ENCODE measurements at places on chromosomes 6 and 20.

- no peak for DNase-seq
Measured at GRCh38 chr6:138230759-138231380, 12.6 kb upstream of the PBOV1 start.

GRCh38 chr20:9353180-9353915, 161.0 kb upstream of the LAMP5 start:
- no peak for DNase-seq

DNA sequence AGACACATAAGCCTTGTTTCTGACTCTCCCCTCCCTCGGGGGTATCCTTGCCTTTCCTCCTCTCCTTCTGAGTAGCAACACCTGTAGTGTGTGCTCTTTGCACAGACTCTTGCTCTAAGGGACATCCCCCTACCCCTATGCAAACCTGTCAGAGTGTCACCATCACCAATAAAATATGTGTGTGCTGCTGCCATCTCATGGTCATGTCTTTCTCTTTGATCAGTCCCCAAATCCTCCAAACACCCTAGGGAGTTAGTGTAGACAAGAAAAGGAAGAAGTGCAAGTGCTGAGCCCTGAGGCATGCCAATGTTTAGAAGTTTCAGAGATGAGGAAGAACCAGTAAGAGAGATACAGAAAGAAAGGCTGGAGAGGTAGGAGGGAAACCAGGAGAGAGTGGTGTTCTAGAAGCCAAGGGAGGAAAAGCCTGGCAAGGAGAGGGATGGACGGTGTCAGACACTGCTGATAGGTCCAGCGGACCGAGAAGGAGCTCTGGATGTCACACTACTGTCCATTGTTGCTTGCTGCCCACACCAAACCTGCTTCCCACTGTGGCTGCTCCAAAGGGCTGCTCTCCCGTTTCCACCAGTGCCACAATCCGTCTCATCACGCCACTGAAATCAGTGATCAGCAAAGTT, 16.4 kb downstream of the TRMT6 start:
- DNase-seq: no peak

DNA sequence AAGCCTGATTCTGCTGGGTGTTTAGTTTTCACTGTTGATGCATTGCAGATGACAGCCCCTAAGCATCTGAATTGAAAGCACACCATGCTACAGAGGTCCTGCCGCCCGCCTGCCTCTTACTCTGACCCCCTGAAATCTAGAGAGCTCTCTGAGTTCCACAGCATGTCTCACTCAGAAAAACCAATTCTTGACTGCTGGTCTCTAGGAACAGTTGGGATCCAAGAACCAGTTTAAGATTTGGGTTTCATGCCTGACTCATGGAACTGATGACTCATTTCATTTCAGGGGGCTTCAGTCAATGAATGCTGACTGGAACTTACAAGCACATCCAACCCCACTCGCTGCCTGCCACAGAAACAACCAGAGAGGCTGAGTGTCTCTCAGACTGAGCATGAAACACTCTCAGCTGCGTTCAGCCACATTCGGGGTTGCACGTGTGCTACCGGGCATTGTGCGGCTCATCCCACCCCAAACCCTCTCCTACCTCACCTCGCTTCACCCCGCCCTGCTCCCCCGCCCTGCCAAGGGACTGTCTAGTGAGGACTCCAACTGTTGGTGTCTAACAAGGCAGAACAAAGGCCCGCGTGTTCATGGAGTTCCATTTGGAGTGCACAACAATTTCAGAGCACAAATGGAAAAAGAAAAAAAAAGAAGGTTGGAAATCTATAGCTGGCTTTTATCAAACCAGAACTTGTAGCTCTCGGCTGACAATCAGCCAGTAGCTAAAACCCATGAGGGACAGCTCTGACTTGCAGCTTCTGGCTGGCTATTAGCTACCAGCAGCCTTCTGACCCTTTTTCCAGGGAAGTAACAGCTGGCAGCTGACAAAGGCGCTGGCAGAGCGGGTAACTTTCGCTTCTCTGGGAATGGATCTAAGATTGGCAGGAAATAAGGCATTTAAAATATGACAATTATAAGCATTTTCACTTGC, 20.0 kb upstream of the TRAF3IP2 start:
- DNase-seq: no peak

- no peak for DNase-seq
Measured at GRCh38 chr6:82074556-82074955, 173.0 kb downstream of the IBTK start.

- DNase-seq: no peak
Measured at GRCh38 chr20:1779567-1779966, 115.6 kb upstream of the SIRPA start.

DNA sequence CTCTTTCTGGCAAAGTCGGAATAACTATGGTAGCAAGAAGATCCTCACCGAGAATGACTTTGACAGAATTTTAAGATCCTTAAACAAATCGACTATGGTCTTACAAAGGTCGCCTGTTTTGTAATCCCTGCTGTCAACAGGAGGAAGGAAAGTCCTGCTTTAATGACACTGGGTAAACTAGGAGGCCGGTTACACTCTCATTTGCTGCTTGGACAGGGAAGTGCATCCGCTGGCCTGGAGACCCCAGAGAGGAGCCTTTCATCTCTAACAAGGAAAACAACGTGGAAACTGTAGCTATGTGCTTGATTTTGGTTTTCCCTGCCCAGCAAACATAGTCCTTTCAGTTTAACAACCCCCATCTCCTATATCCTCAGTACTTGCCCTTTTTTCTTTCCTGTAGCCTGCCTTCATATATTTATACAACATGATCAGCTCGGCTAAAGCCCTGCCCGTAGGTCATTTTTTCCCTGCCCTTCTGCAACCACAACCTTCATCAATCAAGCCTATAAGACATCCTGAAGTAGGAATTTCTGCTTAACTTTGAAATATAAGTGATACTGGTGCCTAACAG, 97.2 kb upstream of the RIN2 start:
- no peak for DNase-seq

GRCh38 chr6:134375220-134375580, 57.3 kb upstream of the SGK1 start:
- no peak for DNase-seq

DNA sequence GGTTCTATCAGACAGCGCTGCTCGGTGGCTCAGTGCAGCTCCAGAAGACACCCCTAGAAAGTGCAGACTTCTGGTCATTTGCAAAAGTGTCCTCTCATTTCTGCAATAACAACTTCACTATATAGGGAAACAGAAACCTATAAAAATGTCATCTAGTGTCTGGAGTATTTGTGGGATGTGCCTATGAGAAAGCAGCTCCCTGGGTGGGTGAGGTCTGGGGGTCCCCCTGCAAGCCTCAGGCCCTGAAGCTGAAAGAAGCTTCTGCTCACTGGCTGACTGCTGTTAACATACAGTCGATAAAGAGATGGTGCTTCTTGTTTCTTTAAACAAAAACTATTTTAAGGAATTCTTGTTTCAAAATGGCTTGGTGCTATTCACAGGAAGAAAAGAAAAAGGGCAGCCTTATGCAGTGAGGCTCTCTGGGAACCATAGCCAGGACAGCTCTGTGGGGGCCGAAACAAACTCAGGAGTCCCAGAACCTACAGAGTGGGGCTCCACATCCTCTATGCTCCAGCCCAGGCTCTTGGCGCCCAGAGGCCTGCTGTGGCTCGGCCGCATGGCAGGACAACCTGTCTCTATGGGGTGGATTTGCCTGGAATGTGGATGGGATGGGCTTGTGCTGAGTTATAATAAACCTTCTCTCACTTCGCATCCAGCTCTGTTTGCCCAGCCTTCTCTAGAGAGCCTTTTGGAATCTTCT, 109.7 kb downstream of the BANF2 start:
- no peak for DNase-seq

DNA sequence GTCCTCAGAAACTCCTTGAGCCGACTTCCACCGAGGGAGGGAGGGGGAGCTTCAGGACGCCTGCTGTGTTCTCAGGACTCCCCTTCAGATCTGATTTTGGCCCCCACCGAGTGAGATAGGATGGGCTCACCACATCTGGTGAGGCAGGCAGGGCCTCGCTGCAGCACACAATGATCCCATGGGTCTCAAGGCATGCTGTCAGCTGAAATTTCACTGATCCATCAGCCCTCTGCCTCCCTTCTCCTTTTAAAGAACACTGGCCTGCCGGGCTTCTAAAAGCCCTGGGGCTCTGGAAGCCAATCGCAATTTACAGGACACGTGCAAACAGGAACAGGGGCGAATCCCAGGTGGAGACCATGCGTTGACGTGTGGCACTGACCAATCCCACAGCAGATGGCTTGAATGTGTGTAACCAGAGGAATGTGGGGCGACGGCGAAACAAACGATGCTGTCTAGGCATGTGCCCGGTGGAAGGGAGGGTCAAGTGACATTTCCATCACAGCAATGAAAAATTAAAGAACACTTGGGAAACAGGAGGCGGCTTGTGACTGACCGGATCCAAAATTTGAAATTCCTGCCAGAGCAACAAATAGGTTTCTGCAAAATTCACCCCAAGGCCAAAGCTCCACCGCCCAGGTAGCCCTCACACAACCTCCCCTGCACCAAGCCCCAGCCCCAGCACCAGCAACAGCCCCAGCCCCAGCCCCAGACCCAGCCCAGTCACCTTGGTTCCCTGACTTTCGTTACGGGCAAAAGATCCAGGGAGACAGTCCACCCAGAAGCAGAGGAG, 167.1 kb upstream of the ZNF337 start:
- DNase-seq: no peak

- no peak for DNase-seq
Measured at GRCh38 chr6:167648501-167649278, 178.0 kb upstream of the AFDN start.

Data from NCI-H510A (cell line).